ENCODE measurements at places on chromosomes 1 and 21. TPM values are rescaled to one million over a fixed set of nuclear protein-coding genes. Genes with fewer than 3 reads are reported as not detected.

DNA sequence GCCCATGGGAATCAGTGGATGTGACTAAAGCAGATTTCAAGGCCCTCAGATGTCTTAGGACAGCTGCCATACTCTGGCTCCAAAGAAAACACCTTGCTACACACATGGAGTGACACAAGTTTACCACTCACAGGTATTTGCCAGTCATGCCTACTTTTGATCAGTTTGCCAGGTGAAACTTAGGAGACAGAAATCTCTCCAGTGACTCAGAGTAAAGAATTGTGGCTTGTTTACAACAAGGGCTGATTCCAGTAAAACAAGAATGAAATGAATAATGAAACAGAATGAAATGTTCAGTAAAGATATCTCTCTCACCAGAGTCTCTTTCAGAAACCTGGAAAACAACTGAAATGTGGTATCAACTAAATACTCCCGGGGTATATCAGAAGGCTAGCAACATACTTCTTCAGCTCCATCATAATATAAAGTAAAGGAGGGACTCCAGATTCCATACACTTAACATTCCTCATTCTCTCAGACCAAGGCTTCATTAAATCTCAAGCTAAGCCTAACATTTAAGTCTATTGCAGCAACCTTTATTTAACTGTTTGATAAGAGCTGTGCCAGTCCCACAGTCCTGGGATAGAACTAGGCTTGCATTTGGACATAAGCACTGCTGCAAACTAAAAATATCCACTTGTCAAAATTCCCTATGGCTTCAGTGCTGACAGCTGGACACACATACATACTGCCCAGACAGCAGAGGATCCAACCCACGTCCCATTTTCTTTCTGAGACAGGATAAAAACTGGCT, 143.3 kb downstream of the SIPA1L2 start:
- no peak for DNase-seq

Gene LYPLAL1
- total RNA-seq, result 63.6 TPM

Gene RGS8
- not detected for total RNA-seq

GRCh38 chr1:113792471-113792870, 19.8 kb downstream of the RSBN1 start:
- no peak for DNase-seq

- no peak for DNase-seq
These were observed 117.0 kb upstream of the PLD5 start for GRCh38 chr1:242641461-242641860.

Gene PTPRF
- total RNA-seq, result 0.07 TPM

GRCh38 chr21:42784896-42785451, 94.4 kb downstream of the WDR4 start:
- DNase-seq, result no peak

DNA sequence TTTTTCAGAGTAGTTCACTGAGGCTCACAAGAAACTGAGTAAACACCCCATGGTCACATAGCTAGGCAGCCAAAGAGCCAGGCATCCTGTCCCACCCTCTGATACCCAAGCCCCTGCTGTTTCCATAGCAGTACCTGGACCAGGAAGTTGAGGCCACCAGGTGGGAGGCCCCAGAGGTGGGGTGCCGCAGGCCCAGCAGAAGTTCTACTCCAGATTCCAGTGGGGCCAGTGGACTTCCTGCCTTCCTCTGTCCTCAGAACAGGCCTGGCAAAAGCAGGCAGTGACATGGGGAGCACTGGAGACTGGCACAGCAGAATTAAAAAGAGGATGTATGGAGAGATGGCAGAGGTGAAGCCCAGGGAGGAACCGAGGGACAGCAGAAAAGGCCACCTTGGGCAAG, 19.0 kb downstream of the FOXO6 start:
- DNase-seq, result no peak

- no peak for DNase-seq
These were observed 42.4 kb downstream of the PEX14 start for GRCh38 chr1:10516925-10517676.

Gene CA14
- total RNA-seq, result not detected

Gene TTC4
- total RNA-seq, result 19.9 TPM

Gene GIPC2
- not detected for total RNA-seq

- DNase-seq, result peak; percentile 58
These were observed 18.4 kb downstream of the LORICRIN start for GRCh38 chr1:153277852-153278251.

Gene CDC20
- 1.1 TPM for total RNA-seq

DNA sequence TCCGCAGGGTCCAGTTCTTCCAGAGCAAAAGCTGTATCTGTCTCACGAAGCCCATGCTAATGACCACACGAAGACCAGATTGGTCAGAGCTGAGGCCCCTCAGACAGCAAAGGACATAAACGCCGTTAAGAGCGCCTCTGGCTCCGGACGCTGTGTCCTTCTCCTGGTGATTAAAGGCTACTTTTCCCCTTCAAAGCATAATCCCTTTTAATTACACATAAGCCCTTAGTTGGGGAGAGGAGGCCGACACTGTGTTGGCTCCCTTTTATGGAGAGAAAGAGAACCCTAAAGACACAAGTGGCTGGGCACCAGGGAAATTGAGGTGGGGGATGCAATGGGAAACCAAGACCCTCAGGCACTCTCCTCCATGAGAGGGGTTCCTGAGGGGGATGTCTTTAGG, at the start of gene ABCA4:
Gene ABCA4 (minus strand): TSS at position 158 of the 400 bp plus-strand sequence. CDS start 103 bp downstream, at position 55.
- DNase-seq, result no peak

Gene RPE65
- total RNA-seq, result not detected

DNA sequence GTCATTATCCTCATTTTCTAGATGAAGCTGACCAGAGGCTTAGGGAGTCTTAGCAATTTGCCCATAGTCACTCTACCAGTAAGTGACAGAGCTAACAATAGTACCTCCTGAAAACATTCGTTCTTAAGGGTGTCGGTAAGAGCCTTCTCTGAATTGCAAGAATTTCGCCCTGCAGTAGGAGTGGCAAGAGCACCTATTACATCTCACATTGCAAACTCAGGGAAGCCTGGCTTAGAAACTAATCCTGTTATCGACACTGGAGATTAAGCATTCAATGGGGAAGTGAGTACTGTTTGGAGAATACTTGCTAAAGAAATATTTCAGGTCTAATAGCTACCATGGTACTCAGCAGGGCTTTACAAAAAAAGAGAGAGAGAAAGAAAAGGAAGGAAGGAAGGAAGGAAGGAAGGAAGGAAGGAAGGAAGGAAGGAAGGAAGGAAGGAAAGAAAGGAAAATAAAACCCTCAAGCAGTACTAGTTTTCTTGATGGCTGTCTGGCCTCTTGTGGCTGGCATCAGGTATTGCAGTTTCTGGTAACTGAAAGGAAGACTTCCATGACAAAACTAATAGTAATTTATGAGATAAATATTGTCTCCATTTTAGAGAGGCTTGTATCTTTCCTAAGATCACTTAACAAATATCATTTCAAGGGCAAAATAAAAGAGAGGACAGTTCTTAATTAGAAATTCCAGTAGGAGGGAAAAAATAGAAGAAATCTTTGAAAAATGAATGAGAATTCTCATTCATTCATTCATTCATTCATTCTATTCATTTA, 10.4 kb downstream of the C1orf226 start:
- DNase-seq, result peak; percentile 22

Gene MYBPHL
- total RNA-seq, result not detected

DNA sequence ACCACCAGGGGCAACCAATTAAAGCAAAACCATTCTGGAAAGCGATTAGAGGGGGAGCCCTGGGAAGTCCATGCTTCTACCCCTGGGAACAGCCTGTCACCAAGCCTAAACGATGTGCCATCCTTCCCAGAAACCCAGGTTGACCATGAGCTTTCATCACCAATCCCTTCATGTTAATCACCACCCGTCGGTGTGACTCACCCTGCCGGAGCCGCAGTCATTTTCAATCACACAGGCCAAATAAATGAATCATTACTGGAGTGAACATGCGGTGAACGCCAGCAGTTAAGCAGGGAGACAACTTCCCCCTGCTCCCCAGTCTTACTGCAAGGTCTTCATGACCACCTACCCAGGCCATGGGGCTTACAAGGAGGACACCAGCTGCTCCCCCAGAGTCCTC, 308.8 kb downstream of the AJAP1 start:
- no peak for DNase-seq

GRCh38 chr21:45081636-45082035, 7.3 kb downstream of the ADARB1 start:
- DNase-seq, result no peak

Gene FCRL1
- total RNA-seq, result 306 TPM

Gene CATSPERE
- total RNA-seq, result 3.1 TPM

GRCh38 chr1:228407106-228408040, 738 bp upstream of the TRIM11 start:
- DNase-seq, result no peak

DNA sequence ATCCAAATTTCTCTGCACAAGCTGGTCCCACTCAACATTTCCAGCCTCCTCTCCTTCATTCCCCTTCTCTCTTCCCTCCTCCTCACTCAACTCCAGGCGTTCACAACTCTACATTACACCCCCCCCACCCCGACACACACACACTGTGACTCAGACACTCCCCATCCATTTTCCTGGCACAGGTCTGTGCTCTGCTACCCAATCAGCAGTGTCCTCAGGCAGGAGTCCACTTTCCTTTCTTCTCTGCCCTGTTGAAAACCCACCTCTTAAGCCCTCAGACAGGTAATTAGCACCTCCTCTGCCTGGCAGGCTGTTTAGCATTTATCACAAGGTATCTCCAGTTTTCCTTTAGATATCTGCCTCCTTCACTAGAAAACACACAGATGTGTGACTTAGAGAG, 8.8 kb upstream of the LMX1A start:
- DNase-seq, result no peak

GRCh38 chr1:162485236-162485635, 12.4 kb upstream of the UHMK1 start:
- DNase-seq, result no peak

- DNase-seq, result peak; percentile 5
These were observed 1278.3 kb downstream of the AMY1C start for GRCh38 chr1:105027838-105028471.

DNA sequence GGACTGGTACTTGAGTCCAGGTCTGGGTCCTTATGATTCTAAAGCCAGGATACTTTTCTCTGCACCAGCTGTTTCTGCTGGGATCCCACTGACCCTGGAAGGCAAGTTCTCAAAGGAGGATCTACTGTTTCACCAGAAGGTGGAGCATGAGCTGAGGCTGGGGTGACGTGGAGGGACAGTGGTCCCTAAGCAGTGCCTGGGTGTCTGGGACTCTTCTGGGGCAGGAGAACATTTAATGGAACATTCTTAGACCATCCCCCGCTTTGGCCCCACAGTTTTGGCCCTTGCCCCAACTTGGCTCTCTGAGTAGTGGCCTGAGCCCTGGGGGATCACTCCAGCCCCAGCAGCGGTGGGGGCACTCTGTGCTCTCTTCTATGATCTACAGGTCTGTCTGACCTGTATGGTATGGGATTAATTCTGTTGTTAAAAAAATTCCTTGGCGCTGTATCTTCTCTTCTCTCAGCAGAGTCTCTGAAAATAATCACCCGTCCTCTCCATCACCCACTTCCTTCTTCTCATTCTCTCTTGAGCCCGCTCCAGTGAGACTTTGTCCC, 60.3 kb upstream of the CSF3R start:
- no peak for DNase-seq

GRCh38 chr1:5830771-5831599, 161.2 kb downstream of the NPHP4 start:
- DNase-seq, result no peak
